ENCODE measurements at places on chromosomes 4 and X.

GRCh38 chrX:147679356-147680005, 232.2 kb upstream of the FMR1 start:
- DNase-seq, result no peak

- DNase-seq, result no peak
Measured at GRCh38 chr4:26566133-26566532, 17.8 kb upstream of the TBC1D19 start.

DNA sequence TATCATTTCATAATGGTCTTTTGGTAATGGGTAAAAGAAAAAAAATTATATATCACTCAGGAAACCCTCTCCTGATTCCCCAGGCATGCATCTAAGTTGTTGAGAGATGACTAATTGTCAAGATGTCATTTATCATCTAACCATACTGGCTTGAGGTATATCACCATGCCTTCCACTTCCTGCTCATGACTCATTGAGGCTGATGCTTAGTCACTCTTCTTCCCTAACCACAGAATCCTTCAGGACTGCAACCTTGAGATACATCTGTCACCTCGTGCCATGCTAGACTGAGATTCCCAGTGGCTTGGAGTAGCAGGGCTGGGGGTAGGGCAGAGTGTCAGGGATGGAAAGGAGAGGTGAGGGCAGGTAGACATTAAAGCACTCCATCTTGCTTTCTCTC, 782.5 kb upstream of the INTU start:
- DNase-seq, result no peak

DNA sequence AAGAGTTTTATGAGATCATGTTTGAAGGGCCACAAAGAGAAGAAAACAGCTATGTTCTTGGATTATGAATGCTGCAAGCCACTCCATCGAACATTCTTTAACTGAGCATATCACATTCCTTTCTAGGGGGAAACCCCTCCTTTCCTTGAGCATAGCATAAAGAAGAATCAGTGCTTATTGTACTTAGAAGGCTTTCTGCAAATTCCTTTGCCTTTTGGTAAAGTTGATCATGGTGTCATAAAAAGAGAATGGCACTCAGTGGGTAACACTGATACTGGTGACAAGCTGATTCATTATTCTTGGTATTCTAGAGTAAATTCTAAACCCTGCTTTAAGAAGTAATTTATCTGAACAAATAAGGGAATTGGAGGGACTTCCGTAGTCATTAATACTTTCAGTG, 88.5 kb upstream of the GPR34 start:
- no peak for DNase-seq

- DNase-seq, result no peak
Measured at GRCh38 chr4:83454686-83455085, 937 bp downstream of the HELQ start.

GRCh38 chr4:5874811-5875449, 18.0 kb downstream of the CRMP1 start:
- DNase-seq, result peak; percentile 52

DNA sequence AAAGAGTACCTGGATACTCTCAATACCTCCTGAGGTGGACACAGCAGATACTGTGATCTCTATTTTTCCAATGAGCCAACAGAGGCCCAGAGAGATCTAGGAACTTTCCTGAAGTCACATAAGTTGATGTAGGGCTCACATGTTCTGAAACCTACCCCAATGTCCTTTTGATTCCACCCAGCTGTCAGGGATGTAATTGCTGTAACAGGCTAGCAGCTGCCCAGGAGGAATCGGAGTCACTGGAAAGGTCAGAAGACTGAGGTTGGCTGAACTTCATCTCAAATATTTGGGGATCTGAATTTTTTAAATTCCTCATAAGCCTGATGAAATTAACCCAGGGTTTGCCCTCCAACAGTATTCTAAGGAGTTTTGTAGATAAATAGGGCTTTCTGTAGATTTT, 52.5 kb upstream of the PROM1 start:
- no peak for DNase-seq

DNA sequence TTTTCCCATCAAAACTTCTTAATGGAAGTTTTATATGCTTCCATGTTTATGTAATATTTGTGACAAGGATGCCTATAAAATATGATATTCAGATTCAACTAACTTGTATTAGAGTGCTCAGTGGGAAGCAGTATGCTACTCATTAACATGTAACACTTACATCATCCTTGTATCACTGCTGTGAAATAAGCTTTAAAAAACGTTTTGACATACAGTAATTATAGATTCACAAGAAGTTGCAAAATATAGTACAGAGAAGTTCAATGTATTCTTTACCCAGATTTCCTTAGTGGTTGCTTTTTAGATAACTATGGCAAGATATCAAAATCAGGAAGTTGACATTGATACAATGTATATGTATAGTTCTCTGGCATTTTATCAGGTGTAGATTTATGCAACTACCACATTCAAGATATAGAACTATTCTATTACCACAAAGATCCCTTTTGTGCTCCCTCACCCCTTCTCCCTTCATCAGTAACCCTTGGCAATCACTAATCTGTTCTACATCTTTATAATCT, 56.3 kb downstream of the DTHD1 start:
- DNase-seq, result no peak

- DNase-seq, result no peak
Measured at GRCh38 chr4:31959972-31960371, 1239.8 kb downstream of the PCDH7 start.

DNA sequence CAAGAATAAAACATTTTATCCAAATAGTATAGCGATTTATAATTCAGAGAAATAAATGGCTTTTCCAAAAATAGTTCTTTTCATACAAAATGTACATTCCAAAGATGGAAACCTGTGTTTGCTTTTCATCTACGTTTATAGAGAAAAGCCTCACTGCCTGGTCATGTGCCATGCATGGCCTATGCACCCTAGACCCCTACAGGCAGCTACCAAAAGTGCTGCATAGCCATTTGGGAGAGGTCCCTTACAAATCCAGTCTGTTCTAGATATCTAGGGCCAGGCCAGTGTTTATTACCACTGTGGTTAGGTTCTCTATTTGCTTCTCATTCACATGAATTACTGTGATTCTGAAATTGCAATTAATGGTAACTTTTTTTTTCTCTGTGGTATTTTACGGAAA, 17.2 kb downstream of the HMGB2 start:
- DNase-seq, result no peak

GRCh38 chr4:77127215-77127614, 29.8 kb upstream of the CCNG2 start:
- DNase-seq, result no peak

DNA sequence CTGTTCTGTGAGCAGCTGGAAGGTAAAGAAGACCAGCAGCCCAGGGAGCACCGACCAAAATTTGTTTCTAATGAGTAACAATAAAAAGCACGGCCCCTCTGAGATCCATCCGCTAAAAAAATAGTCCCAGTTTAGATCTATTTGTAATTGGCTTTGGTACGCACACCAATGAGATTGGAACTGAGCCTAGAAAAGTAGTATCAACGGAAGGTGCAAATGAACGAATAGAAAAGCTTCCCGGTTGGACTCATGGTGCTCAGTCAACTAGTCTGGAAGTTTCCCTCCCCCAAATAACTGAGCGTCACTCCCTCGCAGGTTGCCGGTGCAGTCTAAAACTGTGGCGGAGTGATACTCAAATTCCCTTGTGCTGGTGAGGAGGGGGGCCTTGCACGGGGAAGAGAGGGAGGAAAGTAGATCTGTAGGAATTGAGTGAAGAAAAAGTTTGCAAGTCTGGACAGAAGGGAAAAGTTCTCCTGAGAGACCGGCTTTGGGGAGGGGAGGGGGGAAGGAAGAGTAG, at the start of gene COL4A5:
COL4A5 (plus strand) TSS at position 413 of the 517 bp plus-strand sequence. CDS start 288 bp downstream, outside the sequence.
- DNase-seq, result no peak

GRCh38 chr4:177555007-177555574, 112.9 kb upstream of the AGA start:
- no peak for DNase-seq

- no peak for DNase-seq
Measured at GRCh38 chr4:11138964-11139363, 289.7 kb downstream of the HS3ST1 start.

GRCh38 chr4:56757261-56757746, 64.2 kb downstream of the SPINK2 start:
- DNase-seq, result no peak

- no peak for DNase-seq
Measured at GRCh38 chrX:130869239-130869638, 33.8 kb downstream of the ENOX2 start.

GRCh38 chrX:137565921-137566745, at the start of gene ZIC3:
Gene ZIC3, plus strand, starts transcription at chrX:137566127. Its CDS starts 565 bp downstream, at chrX:137566692.
- peak; percentile 26 for DNase-seq
